ENCODE measurements at places on chromosomes 6 and 20.

- no peak for DNase-seq
Measured at GRCh38 chr6:44042261-44042988, 84.8 kb downstream of the MRPL14 start.

DNA sequence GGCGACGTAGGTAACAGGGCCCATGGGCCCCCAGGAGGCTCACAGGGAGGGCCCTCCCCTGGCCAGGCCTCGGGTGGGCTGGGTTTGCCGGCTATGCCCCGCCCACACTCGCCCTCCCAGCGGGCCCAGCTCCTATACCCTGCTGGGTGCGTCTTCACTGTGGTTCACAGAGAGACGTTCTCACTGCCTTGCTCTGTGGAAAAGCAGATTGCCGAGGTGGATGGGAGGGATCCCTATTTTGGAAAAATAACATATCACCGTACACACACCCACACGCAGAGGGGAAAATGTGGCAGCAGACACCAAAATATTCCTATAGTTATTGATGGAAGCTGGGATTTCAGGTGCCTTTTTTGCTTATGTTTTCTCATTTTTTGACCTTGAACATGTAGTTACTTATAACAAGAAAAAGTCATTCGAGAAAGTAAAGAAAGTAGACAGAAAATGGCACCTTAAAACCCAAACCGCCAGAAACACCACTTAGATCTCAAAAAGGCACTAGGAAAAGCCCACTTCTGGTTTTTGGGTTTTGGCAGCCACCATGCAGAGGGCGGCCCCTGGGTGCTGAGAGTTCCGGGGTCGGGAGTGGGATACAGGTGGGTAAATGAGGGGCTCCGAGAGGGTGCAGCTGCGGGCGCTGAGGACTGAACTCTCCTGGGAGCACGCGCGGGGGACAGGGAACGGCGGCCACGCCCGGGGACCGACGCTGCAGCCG is 49.4 kb downstream of the TMEM242 start:
- no peak for DNase-seq

DNA sequence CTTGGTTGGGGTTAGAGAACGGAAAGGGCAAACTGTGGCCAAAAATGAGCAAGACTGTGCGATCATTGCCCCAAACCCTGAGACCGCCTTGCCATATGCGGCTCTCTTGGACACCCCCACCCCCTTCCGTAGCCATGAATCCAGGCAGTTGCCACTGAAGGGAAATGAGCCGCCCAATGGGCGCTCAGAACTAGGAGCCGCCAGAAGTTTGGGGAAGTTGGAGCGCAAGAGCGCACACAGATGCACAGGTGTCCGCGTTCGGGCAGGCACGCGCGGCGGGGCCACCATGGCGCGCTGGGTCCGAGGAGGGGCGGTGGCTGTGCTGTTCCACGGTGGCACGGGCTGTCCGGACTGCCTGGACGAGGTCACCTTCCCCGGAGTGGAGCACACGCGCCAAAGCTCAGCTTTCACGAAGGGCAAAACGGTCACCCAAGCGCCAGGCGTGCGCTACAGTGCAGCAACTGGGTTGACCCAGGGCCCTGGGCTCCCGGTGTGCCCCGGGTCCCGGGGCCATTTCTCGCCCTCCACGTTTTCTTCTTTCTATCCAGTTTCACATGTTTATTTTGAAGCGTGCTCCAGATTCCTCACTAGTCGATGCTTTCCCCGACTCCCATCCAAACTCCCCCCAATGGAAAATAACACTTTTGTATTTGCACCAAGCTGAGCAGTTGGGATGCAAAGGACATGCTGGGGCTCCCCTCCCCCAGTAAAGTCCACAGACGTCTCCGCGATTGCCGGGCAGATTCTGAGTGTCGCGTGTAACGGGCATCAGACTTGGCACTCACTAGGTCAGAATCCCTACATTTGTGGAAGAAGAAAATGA is 906 bp upstream of the PDE10A start:
- DNase-seq: no peak

DNA sequence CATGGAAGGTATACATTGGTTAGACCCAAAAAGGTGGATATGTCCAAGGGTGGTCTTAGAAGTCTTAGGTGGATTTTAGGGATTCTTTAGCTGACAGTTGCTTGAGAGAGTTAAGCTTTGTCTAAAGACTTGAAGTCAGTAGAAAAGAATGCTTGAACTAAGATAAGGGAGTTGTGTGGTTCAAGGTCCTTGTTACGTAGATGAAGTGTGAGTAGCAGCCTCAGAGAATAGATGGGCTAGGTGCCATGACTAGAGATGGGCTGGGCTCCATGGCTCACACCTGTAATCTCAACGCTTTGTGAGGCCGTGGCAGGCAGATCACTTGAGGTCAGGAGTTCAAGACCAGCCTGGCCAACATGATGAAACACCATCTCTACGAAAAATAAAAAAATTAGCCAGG is 1.7 kb downstream of the SHLD1 start:
- no peak for DNase-seq

GRCh38 chr20:60652046-60652445 is 600.0 kb upstream of the CDH4 start:
- no peak for DNase-seq

All from C1 segment of cervical spinal cord (tissue), 14 donors.